DMS53 (cell line): ENCODE measurements at places on chromosomes 6 and 20.
A peak's percentile ranks its signal among the peaks of the same experiment; 100 is the strongest.

GRCh38 chr6:3352678-3353077 is 93.9 kb downstream of the PSMG4 start:
- DNase-seq, result no peak

DNA sequence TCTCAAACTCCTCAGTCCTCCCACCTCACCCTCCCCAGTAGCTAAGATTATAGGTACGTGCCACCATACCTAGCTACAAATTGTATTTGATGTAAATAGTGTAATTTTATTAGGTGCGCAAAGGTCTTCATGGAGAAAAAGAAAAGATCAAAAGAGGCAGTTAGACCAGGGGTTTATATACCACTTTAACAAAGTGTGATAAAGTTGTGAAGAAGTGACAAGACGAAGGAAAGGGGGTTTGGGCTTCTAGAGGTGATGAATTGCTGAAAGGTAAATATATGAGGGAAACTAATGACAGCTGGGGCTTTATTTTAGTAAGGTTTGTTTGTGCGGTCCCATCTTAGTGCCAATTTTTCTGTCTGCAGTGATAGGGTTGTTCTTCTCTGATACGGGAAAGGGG is 105.3 kb downstream of the CD24 start:
- no peak for DNase-seq

- peak; percentile 36 for DNase-seq
These were observed 171.1 kb downstream of the ADAT2 start for GRCh38 chr6:143279385-143279784.

DNA sequence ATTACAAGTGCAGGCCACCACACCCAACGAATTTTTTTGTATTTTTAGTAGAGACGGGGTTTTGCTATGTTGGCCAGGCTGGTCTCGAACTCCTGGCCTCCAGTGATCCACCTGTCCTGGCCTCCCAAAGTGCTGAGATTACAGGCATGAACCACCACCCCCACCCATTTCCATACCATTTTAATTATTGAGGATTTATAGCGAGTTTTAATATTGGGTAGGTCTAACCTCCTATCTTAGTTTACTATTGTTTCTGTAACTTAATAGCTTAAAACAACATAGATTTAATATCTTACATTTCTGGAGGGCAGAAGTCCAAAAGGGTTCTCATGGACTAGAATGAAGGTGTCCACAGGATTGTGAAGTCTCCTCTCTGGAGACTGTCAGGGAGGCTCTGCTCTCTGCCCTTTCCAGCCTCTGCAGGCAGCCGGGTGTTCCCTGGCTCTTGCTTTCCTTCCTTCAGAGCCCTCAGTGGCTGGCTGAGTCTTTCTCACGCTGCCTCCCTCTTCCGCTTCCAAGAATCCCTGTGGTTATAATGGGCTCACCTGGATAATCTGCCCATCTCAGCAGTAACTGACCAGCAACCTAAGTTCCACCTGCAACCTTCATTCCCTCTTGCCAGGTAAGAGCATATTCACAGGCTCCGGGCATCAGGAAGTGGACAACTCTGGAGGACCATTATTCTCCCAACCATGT is 18.6 kb upstream of the BCAS4 start:
- no peak for DNase-seq

DNA sequence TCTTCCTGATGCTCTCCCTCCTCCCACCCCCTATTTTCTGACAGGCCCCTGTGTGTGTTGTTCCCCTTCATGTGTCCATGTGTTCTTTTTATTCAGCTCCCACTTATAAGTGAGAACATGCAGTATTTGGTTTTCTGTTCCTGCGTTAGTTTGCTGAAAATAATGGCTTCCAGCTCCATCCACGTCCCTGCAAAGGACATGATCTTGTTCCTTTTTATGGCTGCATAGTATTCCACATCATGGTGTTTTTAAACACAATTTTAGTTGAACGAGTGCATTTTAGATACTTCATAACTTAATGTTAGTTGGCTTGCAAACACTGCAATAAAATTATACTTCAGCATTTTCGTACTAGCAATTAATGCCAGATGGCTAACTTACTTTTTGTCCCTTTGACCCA is 28.5 kb downstream of the COL9A1 start:
- no peak for DNase-seq

DNA sequence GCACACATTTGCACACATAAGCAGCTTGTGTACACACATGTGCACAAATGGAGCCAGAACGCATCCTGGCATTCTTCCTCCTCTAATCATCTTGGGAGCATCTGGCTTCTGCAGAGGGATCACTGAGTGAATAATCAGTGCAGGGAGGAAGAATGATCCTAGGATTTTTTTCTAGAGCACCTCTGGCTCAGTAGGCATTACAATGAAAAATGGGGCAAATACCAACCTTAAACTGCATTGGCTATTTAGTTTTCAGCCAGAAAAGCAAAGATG is 205.7 kb upstream of the TCF21 start:
- DNase-seq, result no peak

DNA sequence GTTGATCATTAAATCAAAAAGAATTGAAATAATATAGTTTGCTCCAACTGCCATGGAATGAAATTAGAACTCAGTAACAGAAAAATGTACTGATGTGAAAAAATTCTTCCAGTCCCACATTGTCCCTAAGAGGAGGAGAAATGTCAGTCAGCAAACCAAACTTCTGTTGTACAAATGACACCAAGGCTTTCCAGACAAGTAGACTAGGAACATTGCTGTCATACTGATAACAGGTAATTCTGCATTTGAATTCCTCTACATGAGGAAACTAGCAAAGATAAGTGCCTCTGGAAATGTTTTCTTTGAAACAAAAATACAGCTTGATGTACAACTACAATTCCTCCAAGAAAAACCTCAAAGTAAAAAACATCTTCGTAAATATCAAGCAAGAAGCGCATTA is 90.2 kb downstream of the HIVEP1 start:
- no peak for DNase-seq

GRCh38 chr6:118813775-118814174 is 80.2 kb upstream of the ASF1A start:
- no peak for DNase-seq

DNA sequence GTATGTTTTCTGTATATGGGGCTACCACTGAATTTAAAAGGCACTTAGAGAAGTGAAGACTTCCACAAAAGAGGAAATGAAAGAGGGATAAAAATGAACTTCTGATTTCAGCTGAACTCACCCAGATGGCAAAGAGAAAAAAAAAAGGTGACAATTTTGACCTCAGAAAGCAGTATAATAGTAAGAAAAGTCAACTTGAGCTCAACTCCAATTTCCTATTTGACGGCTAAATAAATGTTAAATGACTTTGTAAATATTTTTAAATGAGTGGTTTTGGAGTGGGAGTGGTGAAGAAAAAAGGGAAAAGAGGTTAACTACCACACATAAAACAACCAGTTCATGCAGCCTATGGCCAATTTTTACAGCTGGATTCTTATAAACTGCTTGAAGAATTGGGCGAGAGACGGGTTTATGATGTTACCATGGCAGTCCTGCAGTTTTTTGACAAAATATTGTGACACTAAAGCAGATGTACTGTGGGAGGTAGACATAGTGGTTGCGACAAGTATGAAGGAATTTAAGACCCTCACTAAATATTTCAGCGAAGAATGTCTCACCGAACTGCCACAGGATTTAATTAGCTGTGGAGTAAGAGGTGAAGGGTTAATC is 49.8 kb upstream of the ADTRP start:
- DNase-seq, result no peak

DNA sequence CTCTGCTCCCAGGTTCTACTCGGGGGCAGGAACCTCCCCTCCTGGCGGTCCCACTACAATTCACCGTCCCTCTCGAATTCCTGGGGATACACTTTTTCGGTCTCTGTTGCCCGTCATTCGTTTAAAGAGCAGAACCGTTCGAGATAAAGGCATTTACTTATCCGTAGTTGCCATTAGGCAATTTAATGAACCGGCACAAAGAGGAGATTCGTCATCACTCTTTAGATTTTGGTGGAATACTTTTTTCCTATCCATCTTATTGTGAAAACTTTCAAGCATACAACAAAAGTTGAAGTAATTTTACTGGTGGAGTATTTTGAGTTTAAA is 1.2 kb upstream of the CD24 start:
- peak; percentile 28 for DNase-seq

GRCh38 chr6:75299801-75300530 is 15.4 kb upstream of the TMEM30A start:
- no peak for DNase-seq

- peak; percentile 68 for DNase-seq
These were observed at the start of gene UST for GRCh38 chr6:148746363-148747144. TSS of gene UST (plus strand) at chr6:148747030. CDS start at chr6:148747431, 401 bp downstream.

- DNase-seq, result no peak
These were observed 67.9 kb downstream of the STMND1 start for GRCh38 chr6:17169711-17170110.

- no peak for DNase-seq
These were observed 160.2 kb downstream of the MRPL14 start for GRCh38 chr6:43966853-43967718.

DNA sequence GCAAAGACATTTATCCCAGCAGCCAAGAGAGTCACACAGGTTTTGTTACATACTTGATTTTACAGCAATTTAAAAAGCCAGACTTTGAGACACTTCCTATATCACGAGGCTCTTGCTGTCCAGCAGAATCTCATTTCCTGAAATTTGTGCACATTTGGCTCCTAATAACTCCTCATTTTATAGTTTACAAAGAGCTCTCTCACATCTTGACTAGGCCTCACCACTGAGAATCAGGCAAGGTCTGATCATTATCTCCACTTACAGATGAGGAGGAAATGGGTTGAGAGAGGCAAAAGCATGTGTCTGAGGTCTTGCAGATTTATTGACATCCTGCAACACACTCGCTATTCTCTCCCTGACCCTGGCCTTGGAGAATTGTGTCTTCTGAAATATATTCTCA is 426.8 kb downstream of the MAFB start:
- DNase-seq, result no peak

GRCh38 chr6:34340906-34341480 is 51.5 kb downstream of the NUDT3 start:
- DNase-seq, result no peak

- DNase-seq, result peak; percentile 86
These were observed at the start of gene ZNF512B for GRCh38 chr20:63969838-63970713. TSS of gene ZNF512B (minus strand) at chr20:63969930. CDS start at chr20:63967950, 1,980 bp downstream.

DNA sequence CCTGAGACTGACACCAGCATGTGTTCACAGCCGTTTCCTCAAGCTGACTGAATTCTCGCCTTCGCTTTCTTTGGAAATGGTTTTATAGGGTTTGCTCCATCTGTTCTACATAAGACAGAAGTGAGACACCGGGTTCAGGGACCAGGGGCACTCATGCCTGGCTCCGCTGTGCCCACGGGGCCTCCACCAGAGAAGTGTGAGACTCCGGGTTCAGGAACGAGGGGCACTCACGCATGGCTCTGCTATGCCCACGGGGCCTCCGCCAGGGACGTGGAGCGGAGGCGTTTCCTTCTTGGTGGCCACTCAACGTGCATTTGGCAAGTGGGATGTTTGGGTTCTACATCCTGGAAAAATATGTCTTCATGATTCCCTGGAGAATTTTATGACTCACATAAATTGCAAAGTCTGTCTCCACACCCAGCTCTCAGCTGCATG is 106.6 kb downstream of the RNASET2 start:
- no peak for DNase-seq

DNA sequence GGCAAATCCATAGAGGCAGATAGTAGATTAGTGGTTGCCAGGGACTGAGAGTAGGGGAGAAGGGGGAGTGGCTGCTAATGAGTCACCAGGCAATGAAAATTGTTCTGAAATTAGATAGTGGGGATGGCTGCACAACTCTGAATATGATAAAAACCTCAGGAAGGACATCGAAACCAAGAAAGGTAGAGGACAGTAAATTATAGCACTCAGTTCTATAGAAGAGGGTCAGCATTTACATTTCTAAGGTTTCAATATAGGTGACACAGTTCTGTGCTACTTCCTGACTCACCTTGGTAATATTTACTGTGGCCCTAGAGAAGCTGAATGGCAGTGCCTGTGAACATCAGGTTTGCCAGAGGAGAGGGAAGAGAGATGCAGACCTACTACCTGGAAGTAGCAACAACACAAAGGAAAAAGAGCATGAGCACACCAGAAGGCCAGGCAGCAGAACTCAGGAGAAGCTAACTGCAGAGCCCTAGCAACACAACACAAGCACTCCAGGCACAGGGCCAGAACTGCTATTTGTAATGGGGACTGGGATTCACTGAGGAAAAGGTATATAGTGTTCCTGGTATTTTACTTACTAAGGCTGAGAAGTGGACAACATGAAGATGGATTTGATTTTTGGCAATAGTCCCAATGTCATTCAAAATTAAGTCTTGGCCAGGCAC is 75.9 kb downstream of the PLCG1 start:
- peak; percentile 25 for DNase-seq

GRCh38 chr6:13522656-13523055 is 35.3 kb upstream of the GFOD1 start:
- DNase-seq, result no peak

DNA sequence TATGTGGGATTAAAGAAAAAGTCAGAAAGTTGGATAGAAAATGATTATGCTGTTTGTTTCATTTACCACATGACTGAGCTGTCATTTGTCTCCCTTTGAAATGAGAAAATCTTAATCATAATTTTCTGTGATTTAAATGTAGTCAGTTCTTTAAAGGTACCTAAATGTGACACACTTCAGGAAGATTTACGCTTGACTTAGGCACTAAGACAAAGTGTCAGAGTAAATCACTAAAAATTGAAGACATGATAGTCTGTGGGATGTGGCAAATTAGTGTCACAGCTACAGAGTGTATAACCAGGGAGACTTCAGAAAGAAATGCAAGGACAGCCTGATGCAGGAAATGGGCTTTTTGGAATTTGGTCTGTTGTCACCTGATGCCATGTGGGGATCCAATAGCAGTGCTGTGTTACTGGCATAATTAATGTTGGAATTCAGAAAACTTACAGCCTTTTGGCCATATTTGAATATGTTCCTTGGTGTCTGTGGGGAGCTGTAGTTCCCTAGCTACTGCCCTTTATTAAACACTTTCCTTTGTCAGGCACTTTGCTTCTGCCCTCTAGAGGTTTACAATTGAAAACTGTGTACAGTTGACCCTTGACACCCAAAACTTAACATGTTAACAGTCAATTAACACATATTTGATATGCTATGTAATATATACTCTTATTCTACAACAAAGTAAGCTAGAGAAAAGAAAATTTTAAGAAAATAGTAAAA is 493.8 kb downstream of the UTRN start:
- DNase-seq, result peak; percentile 15

GRCh38 chr6:133637874-133638273 is 251.0 kb upstream of the TCF21 start:
- DNase-seq, result no peak

GRCh38 chr6:110756817-110757216 is 58.5 kb downstream of the CDK19 start:
- no peak for DNase-seq

GRCh38 chr6:162108041-162108440 is 619.5 kb downstream of the PRKN start:
- no peak for DNase-seq

DNA sequence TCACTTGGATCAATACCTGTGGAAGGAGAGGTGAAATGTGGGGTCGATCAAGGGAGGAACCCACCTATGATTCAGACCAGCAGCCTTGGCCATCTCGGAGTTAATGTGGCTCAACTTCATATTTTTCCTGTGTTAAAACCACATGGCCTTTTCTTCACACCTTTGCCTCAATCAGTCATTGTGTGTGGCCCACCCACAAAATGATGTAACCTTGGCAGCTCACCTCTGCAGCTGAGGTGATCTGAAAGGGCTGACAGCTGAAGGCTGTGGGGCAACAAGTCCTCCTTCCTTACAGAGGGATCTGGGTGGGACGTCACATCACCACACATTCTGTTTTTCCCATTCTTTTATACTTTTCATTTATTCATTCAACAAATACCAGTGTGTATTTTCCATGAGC is 357.1 kb upstream of the HSF2 start:
- no peak for DNase-seq

- no peak for DNase-seq
These were observed 128.0 kb upstream of the NT5E start for GRCh38 chr6:85321906-85322305.
